ENCODE measurements at places on chromosomes 5 and 9.

GRCh38 chr5:96254980-96255691, 177.9 kb downstream of the PCSK1 start:
- peak; percentile 89 for DNase-seq

- peak; percentile 65 for DNase-seq
Observed at GRCh38 chr5:41193456-41194205, 19.7 kb downstream of the C6 start.

- no peak for DNase-seq
Observed at GRCh38 chr5:175513297-175513696, 34.9 kb downstream of the SFXN1 start.

DNA sequence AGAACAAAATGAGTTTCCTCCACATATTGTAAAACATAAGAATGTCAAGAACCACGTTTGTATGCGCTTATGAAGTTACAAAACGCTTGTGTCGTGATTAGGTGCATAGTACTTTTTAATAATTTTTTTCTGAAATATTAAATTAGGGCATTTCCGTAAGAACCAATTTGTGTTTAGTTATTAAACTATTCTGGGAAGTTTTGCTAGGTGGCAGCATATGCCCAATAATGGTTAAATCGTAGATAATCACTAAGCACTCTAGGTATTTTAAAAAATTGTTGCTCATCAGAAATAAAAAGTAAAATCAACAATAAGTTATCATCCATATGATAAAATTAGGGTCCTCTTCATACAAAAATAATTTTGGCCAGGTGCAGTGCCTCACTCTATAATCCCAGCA, 5.4 kb downstream of the SRFBP1 start:
- DNase-seq: peak; percentile 51

DNA sequence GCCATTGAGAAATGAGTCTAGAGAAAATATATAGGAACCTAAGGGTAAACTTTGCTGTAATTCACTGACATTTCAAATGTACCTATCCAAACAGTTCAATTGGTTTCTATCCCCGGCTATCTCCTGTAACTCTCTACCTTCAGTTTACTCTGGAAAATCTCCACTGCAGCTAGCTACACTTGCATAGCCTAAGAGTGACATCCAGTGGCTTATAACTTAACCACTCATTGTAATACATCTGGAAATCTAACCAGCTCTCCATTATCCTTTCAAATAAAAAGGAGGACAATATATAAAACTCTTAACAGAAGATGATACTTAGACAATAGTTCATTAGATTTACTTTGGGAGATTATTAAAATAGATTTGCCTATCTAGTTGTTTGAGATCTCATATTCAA, 35.3 kb upstream of the SPDL1 start:
- DNase-seq: peak; percentile 49

DNA sequence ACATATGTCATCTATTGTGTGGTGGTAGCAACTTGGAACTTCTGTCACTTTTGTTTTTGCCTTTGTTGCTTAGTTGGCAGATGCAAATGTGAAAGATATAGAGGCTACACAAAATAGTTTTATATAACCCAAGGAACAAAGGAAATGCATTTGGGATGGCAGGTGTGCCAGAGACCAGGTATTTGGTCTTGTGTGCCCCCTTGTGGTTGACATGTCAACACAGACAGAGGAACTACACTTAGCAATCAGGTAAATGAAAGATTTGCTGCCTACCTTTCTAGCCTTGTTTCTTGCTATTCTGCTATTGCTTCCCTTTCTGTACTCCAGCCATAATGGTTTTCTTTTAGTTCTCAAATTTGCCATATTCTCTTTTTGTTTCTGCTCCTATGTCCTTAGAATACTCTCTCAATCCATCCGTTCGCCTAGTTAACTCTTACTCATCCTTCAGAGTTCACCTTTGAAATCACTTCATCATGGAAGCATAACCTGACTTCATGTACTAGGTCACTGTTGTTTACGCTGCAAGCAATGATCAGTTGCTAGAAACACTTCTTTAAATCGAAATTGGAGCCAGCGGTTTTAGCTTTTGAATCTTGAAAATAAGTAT, 119.5 kb downstream of the TRPM3 start:
- DNase-seq: peak; percentile 28

DNA sequence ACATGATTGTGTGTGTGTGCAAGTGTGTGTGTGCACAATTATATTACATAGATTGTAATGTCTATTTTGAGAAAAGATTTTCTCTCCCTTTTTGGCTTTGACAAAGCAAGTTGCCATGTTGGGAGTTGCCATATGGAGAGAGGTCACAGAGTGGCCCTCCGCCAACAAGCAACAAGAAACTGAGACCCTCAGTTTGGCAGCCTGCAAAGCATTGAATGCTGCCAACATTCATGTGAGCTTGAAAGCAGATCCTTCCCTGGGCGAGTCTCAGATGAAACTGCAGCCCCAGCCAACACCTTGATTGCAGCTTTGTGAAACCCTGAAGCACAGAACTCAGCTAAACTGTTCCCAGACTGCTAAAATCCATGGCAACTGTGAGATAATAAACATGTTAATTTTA, 498.0 kb downstream of the NR2F1-AS1 start:
- DNase-seq: no peak

DNA sequence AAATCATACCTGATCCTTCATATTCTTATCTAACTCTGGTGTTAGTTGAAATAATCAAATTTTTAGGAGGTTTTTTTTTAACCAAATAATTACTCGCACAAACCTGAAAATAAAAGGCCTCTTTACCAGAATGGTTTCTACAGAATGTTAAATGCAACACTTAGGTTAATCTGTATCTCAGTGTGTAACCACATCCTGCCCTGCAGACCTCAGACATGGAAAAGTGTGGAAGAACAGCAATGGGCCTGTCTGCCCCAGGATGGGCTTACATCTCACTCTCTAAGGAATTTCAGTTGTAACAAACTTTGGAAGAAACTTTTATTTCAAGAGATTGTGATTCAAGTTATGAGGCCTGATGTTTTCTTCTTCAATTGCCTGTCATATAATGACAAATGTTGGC, 32.5 kb upstream of the MIER3 start:
- no peak for DNase-seq

GRCh38 chr9:100756217-100756616, 178.3 kb downstream of the CAVIN4 start:
- DNase-seq: no peak

- no peak for DNase-seq
Observed at GRCh38 chr9:36129139-36129538, 7.4 kb upstream of the GLIPR2 start.

DNA sequence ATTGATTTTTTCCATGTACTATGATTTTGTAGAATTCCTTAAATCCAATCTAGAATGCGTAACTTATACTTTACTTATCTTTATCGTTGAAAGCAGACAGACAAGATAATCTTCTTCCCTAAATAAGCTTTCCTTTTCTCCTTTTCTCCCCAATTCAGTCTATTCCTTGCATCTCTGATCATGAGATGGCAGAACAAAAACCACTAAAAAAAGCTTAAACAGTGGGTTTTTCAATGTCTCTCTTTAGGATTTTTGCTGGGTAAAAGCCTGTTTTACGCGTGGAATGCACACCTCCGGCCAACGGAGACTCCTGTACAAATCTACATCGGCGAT, 755 bp downstream of the CDKN2B start:
- no peak for DNase-seq

DNA sequence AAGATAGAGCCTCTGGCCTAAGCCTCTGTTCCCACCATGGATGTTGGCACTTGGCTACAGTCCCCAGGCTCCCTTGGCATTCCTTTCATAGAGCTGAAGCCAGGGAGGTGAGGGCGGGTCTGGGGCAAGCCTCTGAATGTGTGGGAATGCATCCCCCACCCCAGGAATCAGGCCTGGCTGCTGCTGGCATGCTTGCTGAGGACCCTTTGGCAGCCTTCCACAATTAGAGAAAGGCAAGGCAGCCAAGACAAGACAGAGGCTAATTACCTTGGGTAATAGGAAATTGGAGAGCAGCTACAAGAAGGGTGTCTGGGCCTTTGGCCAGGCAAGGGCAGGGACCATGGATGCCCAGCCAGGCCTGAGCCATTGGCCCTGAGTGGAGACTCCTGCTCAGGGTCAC, 204.4 kb upstream of the TRIM32 start:
- DNase-seq: no peak

DNA sequence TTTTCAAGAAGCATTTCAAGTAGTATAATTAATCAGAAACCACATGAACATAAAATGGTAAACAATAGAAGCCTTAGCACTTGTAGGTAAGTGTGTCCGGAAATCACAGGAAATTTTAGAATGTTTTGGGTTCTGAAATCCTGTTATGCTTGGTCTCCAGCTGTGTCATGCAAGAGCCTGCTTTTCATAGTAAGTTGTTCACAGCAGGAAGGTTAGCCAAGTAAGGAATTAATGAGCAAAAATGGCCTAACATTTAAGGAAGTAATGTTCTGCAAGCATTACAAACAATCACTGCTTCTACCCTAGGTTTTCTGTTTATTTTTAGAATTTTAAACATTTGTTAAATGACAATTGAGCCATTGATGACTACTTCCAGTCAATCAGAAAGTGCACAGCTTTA, 669.5 kb downstream of the SLCO4C1 start:
- DNase-seq: no peak

DNA sequence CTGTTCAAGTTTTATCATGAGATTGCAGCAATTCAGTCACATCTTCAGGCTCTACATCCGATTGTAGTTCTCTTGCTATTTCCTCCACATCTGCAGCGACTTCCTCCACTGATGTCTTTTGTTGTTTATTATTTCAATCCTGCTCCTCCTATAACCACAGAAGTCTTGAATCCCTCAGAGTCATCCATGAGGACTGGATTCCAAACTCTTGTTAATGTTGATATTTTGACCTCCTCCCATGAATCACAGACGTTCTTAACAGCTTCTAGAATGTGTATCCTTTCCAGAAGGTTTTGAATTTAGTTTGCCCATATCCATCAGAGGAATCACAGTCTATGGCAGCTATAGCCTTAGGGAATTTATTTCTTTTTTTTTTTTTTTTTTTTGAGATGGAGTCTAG, 3.6 kb downstream of the FBXO38 start:
- DNase-seq: peak; percentile 54

DNA sequence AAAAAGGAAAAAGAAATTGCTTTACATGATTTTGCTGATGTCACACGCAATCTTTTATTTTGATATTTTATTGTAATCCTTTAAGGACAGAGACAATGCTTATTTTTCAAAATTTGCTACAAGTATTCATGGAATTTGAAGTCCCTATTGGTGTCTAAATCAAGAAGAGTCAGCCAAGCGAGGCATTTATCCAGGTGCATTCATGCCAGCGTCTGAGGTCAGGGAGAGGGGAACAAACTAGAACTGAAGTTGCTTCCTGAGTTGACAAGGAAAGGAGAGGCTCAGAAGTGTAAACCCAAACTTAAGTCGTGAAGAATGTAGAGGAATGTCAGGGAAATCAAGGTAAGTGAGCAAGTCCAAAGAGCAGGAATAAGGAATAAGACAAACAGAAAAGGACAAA, 83.0 kb upstream of the GNAQ start:
- no peak for DNase-seq

- DNase-seq: no peak
Observed at GRCh38 chr9:124840300-124840833, 12.9 kb upstream of the WDR38 start.

DNA sequence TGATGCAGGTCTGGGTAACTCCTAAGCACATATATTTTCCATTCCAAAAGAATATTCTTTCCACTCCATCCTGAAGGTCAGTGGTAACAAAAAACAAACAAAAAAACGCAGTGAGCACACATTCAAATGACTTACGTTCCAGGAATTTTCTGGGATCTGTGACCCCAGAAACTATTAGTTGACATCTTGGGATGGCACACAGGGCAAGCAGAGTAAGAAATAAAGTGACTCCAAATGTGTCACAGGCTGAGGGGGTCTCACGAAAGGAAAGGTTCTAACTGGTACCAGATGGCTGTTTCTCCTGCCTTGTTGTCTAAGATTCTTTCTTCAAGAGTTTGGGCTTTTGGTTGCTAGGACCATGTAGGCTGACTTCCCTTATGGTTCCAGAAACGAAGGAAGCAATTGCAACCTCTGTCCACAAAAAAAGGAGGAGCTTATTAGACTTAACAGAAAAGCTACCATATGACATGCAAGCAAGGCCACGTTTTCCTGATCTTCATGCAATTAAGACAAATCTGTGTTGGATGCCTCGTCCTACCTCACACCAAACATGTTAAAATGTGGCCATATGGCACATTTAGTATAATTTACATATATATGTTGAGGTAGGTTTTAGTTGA, 32.7 kb downstream of the PTGS1 start:
- DNase-seq: no peak

DNA sequence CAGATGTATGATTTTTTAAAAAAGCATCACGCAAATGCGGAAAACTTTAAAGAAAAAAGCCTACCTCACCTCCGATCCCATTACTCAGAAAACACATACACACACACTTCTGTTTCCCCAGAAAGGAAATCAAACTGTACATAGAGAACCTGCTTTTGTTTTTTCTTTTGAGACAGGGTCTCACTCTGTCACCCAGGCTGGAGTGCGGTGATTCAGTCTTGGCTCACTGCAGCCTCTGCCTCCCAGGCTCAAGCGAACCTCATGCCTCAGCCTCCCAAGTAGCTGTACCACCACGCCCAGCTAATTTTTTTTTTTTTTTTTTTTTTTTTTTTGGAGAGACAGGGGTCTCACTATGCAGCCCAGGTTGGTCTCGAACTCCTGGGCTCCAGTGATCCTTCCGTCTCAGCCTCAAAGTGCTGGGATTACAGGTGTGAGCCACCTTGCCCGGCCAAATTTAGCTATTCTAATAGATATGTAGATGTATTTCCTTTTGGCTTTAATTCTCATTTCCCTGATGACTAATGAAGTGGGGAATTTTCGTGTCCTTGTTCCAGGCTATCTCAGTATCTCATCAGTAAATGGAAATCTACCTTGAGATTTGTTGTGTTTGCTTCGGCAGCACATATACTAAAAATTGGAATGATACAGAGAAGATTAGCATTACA, 25.7 kb upstream of the EEIG1 start:
- DNase-seq: peak; percentile 38

DNA sequence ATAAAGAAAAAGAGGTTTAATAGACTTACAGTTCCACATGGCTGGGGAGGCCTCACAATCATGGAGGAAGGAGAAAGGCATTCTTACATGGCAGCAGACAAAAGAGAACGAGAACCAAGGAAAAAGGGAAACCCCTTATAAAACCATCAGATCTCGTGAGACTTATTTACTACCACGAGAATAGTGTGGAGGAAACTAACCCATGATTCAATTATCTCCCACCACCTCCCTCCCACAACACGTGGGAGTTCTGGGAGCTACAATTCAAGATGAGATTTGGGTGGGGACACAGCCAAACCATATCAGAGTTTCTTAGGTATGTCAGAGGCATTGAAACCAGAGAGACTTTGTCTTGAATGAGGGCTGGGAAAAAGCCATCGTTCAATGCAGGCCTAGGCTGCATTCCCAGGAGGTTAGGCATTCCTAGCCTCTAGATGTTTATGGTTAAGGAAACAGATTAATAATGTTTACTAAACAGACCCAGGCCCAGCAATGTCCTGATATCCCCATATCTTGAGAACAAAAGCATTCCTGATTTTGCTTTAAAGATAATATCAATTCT, 7.5 kb upstream of the PAIP1 start:
- DNase-seq: no peak

- DNase-seq: peak; percentile 59
Observed at GRCh38 chr5:122751293-122751782, 23.5 kb upstream of the SNX2 start.

GRCh38 chr5:66597183-66597757, 1.1 kb downstream of the MAST4 start:
- peak; percentile 10 for DNase-seq

- DNase-seq: no peak
Observed at GRCh38 chr9:129801504-129801903, 1.5 kb upstream of the TOR1B start.
